ENCODE measurements at places on chromosomes 11 and 22.

GRCh38 chr11:107564877-107565218, 687 bp downstream of the ALKBH8 start:
- DNase-seq, result no peak

- DNase-seq, result no peak
These were observed 52.3 kb downstream of the GAB4 start for GRCh38 chr22:16955678-16956210.

- DNase-seq, result no peak
These were observed 18.3 kb downstream of the SMIM38 start for GRCh38 chr11:69173925-69174581.

DNA sequence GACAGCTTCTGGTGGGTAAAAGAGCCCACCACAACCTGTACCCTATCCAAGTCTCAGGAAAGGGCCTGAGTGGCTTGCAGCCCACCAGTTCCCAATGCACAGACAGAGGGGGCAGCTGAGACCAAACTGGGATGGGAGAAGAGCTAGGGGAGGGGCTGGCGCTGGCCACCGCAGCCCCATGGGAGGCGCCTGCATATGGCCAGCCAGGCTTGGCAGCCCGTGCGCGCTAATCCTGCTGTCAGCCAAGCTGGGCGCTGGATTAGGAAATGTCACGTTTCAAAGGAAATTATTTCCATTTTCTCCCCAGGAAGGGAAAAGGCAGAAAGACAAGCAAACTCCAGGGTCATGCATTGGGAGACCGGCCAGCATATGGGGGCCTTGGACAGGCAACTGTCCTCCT, 236.8 kb downstream of the BUD13 start:
- DNase-seq, result no peak

DNA sequence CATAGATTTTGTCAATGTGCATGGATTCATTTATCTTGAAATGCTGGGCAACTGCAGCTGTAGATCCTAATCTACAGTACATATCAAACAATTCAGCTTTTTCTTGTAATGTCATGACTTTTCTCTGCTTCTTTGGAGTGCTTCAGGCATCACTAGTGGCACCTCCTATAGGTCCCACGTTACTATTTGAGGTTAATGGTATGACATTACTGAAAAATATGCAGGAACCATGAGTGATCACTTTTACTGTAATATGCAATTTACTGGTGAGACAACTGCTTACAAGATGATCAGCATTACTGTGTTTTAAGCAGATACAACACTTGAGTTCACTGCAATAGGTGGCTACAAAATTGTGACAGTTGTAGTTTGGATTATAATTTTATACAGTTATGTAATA, 3.0 kb downstream of the CENATAC start:
- DNase-seq, result no peak

- DNase-seq, result no peak
These were observed 19.7 kb upstream of the LRRC4C start for GRCh38 chr11:41479179-41479578.

- DNase-seq, result peak; percentile 17
These were observed 88.1 kb downstream of the RRAS2 start for GRCh38 chr11:14270690-14271542.

- DNase-seq, result no peak
These were observed 10.9 kb downstream of the OMP start for GRCh38 chr11:77113382-77114088.

- peak; percentile 80 for DNase-seq
These were observed 6.8 kb upstream of the FAM111A start for GRCh38 chr11:59135648-59136461.

- DNase-seq, result peak; percentile 58
These were observed 32.2 kb downstream of the TRMU start for GRCh38 chr22:46367707-46368191.

- DNase-seq, result no peak
These were observed 42.0 kb downstream of the MS4A2 start for GRCh38 chr11:60130496-60130895.

DNA sequence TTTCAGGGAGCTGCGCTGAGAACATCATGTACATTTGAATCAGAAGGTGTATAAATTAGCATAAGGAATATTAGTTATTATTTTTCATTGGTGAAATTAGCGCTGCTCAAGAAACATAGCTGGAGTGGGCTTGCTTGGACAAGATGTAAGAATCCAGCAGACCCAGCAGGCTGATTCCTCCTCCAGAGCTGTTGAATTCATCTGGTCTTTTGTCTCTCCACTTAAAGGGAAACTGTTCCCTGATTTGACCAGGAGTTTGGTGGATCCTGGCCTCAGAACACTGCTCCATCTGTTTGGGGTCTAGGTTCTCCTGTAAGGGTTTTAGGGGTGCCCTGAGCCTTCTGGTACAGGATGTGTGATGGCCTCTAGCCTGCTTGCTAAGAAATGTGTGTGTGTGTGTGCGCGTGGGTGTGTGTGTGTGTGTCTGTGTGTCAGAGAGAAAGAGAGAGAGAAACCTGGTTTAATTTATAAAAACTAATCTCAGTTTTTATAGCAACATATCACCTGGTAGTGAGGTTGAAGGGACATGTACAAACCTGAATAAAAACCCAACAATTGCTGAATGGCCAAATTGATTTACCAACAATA, 8.3 kb upstream of the SORL1 start:
- DNase-seq, result no peak

- DNase-seq, result no peak
These were observed 706.8 kb upstream of the ANO3 start for GRCh38 chr11:25625094-25625493.
